ENCODE measurements at places on chromosomes 1 and 21.

- no peak for DNase-seq
Measured at GRCh38 chr1:17553975-17554700, 14.6 kb downstream of the ARHGEF10L start.

- no peak for DNase-seq
Measured at GRCh38 chr21:44356636-44357035, 3.2 kb downstream of the TRPM2 start.

- no peak for DNase-seq
Measured at GRCh38 chr1:11783556-11783955, 21.6 kb downstream of the C1orf167 start.

DNA sequence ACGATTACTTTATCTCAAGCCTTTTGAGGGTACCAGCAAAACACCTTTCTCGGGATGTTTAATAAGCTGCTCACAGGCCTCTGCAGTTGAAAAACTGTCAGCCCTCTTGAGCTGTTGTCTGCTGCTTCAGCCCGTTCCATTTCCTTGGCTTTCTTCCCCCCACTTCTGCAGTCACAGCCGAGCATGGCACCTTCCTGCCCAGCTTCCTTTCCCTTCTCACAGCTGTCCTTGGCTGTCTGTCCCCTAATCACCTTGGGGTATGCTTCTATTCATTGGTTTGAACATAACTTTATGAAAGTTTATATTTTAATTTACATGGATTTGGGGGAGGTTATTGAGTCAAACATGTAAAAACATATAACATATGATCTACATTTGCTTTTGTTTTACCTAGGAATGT, 6.9 kb upstream of the PROX1 start:
- no peak for DNase-seq

- DNase-seq = no peak
Measured at GRCh38 chr1:64743954-64744491, 852 bp upstream of the RAVER2 start.

GRCh38 chr21:27219068-27219467, 252.2 kb upstream of the ADAMTS5 start:
- DNase-seq = no peak

DNA sequence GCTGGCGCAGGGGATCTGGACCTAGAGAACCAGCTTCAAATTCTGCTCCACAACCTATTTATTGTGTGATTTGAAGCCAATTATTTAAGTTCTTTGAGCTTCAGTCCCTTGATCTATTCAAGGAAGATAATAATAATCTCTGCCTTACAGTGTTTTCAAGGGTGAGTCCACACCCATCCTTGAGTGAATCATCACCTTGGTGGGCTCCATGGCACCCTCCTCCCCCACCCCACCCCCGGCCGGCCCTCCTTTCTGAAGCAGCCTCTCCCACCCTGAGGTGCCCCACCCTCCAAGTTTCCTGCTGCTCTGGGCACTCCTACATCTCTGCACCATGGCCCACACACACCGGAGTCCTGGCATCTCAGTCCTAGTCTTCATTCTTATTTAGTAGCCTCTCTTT, 38.3 kb downstream of the TCP10L start:
- no peak for DNase-seq

- DNase-seq = no peak
Measured at GRCh38 chr21:32916522-32917099, 109.1 kb upstream of the OLIG2 start.

- DNase-seq = no peak
Measured at GRCh38 chr1:8127171-8127641, 101.1 kb upstream of the ERRFI1 start.

DNA sequence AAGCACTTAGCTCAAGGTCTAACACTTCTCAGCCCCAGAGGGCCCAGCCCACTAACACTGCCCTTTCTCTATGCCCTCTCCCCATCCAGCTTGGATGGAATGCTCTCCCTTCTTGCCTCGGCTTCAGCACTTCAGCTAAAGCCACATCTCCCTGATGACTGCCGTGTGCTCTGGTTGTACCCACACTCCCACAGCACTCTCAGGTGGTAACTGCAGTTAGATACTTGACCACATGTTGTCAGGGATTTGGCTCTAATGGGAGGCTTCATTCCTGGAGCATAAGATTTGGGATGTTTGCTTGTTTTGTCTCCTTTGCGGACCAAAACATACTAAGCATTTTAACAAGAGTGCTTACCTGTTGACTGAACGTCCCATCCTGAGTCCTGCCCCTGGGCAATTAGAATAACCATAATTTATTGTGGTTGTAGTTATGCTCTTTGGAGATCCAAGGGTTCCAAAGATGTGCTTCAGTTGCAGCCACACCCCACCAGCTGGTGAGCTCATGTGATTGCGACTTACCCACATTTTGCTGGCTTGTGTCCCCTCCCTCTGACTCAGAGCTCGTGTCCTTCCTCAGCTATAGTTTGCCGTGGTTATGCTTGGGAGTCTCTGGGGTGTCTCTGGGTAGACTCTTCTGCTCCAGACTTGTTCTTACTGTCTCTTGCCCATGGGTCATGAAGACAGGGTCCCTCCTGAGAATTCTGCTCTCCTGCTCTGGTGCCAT, 7.7 kb upstream of the SLC26A9 start:
- no peak for DNase-seq

DNA sequence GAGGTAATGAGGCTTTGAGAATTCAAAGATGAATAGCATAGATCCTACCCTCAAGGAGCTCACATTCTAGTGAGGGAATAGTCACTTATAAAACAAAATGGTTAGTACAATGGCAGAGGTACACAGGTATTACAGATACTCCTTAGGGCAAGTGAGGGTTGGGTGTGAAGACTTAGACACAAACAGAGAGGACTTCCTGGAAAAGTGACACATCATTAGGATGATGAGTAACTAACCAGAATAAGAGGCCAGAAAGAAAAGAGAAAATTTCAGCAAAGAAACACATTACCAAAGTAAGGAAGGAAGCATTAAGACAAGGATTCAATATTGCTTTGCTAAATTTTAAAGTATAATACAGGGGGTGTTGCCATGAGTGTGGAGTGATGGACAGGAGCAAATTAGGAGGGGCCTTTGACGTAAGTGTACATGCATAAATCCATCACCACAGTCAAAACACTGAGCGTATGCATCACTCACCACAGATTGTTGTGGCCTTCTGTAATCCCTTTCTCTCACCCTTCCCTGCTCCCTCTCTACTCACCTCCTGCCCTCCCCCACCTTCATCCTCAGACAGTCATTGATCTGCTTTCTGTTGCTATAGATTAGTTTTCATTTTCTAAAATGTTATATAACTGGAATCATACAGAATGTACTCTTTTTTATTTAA, 7.9 kb downstream of the CD53 start:
- peak; percentile 53 for DNase-seq

GRCh38 chr1:218942431-218942830, 231.2 kb upstream of the LYPLAL1 start:
- no peak for DNase-seq

- DNase-seq = no peak
Measured at GRCh38 chr21:44658541-44658910, 794 bp downstream of the KRTAP12-3 start.

DNA sequence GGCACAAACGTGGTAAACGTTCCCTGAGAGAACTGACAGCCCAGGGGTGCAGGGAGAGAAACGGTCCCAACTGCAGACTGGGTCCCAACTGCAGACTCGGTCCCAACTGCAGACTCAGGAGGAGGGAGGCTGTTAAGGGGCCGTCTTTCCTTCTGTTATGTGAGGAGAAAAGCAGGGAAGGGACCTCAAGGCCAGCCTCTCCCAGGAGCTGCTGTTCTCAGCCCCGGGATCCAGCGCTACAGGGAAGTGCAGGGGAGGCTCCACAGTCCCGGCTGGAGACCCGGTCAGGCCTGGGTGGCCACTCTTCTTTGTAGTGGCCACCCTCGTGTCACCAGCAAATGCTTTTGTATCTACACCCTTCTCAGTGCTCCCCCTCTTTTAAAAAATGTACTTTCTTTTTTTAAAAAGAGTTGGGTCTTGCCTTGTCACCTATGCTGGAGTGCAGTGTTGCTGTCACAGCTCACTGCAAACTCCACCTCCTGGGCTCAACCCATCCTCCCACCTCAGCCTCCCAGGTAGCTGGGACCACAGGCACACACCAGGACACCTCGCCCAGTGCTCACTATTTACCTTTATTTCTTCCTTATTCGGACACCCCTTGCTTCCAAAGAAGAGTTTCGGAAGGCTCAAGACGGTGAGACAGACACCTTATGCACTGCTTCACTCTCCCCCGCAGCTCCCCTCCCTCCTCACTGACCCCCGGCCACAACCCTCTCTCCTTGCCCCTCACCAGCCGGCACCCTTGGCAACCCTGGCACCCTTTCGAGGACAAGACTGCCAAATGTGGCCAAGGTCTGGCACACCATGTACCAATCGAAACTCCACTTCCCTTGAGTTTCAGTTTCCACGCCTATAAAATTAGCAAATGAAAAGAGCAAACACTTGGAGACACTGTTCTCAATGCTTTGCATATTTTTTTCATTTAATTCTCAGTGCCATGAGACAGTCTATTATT, 21.8 kb downstream of the CAPN2 start:
- no peak for DNase-seq

- DNase-seq = no peak
Measured at GRCh38 chr1:224219612-224220059, 36.6 kb downstream of the DEGS1 start.

GRCh38 chr1:203789966-203790365, 5.5 kb upstream of the ZBED6 start:
- no peak for DNase-seq

DNA sequence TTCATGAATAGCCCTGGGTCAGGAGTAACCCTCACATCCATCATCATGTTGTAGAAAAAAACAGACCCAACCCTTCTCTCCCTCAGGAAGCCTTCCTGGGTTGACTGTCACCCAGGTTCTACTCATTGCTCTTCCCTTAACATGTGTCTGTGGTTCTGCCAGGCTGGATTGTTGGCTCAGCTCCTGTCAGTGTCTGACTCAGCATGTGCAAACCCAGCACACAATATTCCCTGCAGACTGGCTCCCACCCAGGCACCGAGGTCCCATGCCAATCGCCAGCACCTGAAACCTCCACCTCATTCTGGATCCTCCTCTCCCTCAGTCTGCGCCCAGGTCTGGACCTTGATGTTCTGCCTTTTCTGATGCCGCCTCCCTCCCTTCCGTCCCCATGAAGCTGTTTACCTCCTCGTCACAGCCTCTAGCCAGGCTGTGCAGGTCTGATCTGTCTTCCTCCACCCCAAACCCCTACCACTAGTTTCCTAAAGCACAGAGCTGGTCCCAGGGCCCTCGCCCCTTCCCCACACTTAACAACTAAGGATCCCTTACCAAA, 4.3 kb upstream of the S100A8 start:
- no peak for DNase-seq

DNA sequence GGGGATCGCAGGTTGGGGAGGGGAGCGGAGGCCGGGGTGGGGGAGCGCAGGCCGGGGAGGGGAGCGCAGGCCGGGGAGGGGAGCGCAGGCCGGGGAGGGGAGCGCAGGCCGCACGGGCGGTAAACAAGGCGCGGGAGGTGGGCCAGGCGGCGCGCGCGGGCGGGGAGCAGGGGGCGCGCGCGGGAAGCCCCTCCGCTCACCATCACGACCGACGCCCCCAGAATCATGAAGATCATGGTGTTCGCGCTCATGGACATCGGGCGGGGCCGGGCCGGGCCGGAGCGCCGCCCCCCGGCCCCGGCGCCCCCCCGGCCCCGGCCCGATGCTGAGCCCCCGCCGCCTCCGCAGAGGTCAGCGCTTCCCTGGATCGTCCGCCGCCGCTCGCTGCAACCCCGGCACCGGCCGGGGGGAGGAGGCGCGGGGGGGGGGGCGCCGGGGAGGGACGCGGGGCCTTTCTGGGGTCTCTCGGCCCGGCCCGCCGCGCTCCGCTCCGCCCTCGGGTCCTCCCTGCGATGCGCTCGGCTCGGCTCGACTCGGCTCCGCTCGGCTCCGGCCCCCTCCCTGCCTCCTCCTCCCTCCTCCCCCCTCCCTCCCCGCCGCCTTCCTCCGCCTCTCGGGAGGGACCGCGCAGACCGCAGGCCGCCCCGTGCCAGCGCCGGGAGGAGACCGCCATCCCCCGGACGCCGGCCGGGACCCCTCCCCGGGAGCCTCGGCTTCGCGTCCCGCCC, at the start of gene TMEM240:
Gene TMEM240, minus strand, starts transcription at position 535 of the 728 bp plus-strand sequence. Its CDS starts 278 bp downstream, at position 257.
- peak; percentile 52 for DNase-seq

GRCh38 chr21:15065392-15066122, 757 bp upstream of the NRIP1 start:
- peak; percentile 76 for DNase-seq

GRCh38 chr21:24118738-24119459, 1488.4 kb downstream of the MRPL39 start:
- DNase-seq = no peak

GRCh38 chr21:42760951-42761751, 107.7 kb downstream of the PDE9A start:
- no peak for DNase-seq

DNA sequence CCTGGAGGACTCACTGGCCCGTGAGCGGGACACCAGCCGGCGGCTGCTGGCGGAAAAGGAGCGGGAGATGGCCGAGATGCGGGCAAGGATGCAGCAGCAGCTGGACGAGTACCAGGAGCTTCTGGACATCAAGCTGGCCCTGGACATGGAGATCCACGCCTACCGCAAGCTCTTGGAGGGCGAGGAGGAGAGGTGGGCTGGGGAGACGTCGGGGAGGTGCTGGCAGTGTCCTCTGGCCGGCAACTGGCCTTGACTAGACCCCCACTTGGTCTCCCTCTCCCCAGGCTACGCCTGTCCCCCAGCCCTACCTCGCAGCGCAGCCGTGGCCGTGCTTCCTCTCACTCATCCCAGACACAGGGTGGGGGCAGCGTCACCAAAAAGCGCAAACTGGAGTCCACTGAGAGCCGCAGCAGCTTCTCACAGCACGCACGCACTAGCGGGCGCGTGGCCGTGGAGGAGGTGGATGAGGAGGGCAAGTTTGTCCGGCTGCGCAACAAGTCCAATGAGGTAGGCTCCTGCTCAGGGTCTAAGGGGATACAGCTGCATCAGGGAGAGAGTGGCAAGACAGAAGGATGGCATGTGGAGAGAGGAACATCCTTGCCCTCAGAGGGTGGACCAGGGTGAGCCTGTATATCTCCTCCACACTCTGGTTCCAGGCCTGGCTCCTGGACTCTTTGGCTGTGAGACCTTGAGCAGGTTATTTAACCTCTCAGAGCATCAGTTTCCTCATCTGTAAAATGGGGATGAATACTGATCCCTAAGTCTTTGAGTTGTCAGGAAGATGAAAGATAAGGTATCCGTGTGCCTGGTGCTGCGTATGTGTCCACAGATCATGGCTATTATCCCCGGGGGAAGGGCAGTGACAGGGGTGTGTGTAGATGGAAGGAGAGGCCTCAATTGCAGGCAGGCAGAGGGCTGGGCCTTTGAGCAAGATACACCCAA, 17.2 kb upstream of the SEMA4A start:
- no peak for DNase-seq
